ENCODE measurements at places on chromosomes 4 and X.

GRCh38 chr4:147786031-147786430 is 54.1 kb downstream of the ARHGAP10 start:
- DNase-seq, result no peak

DNA sequence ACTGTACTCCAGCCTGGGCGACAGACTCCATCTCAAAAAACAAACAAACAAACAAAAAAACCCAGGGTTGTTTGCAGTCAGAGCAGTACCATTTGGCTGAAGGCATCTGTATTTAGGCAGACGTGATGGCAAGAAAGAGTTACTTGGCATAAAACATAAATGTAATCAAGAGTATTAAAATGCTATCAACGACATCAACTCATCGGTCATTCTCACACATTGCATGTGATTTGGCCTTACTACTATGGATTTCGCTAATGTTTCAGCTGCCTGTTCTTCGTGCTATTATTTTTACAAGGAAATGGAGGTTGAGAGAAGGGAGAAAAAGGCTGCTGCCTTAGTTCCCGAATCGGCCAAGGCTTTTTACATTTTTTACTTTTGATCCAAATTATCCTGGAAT is 15.5 kb upstream of the SMARCA5 start:
- no peak for DNase-seq

- DNase-seq, result no peak
Observed at GRCh38 chr4:180240670-180241069, 2002.5 kb upstream of the TENM3 start.

DNA sequence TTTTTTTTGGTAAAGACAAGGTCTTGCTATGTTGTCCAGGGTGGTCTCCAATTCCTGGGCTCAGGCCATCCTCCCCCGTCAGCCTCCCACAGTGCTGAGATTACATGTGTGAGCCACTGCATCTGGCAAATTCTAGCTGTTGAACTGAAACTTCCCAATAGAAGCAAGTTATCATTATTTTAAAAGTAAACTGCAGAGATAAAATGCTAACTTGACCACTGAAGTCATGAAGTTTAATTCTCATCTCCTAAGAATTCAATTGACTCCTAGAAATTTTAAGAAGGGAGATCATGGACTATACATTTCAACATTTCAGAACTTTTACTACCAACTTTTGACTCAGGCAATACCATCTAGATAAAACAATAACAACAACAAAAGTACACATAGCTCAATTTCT is 11.7 kb upstream of the EXOSC9 start:
- DNase-seq, result no peak

DNA sequence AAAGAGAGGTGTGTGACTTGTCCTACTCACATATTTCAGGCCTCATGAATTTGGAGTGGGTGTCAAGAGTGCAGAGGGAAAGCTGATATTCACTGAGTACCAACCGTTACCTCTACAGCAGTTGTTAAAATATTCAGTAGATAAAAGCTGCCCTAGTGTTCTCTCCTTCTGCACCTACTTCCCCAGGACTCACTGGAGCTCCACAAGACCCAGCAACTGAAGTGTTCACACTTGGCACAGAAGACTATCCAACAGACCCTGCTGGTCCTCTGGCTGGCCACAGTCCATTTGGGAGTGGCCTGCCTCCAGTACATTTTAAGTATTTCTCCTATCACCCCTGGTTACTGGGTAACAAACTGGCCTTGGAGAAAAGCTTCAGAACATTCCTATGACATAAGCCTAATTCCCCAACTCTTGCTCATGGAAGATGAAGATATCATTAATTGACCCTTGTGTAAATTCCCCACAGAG is 70.8 kb downstream of the PPARGC1A start:
- DNase-seq, result no peak

GRCh38 chrX:101617211-101618191 is at the start of gene ARMCX6:
TSS of gene ARMCX6 (minus strand) at chrX:101618000. CDS start at chrX:101616620, 1,380 bp downstream.
- peak; percentile 8 for DNase-seq

- no peak for DNase-seq
Observed at GRCh38 chrX:45843518-45843917, 642.8 kb upstream of the DIPK2B start.

GRCh38 chrX:19358521-19358920 is 14.8 kb downstream of the PDHA1 start:
- no peak for DNase-seq

DNA sequence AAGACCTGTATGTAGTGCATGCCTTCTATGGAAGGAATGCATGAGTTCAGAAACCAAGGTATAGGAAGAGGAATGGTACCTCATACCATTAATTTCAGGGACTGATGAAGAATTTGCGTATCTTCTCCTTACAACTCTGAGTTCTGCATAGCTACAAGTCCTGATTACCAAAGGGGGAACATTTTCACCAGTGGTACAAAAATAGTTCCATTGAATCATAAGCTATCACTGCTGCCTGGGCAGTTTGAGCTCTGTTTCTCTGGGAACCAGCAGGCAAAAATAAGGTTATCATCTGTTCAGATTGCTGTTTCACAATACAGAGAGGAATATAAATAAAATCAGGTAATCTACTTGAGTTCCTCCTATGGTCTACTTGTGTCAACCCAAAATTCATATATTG is 77.9 kb upstream of the GNPDA2 start:
- DNase-seq, result no peak

- peak; percentile 22 for DNase-seq
Observed at GRCh38 chrX:20224814-20225487, 41.8 kb downstream of the RPS6KA3 start.

DNA sequence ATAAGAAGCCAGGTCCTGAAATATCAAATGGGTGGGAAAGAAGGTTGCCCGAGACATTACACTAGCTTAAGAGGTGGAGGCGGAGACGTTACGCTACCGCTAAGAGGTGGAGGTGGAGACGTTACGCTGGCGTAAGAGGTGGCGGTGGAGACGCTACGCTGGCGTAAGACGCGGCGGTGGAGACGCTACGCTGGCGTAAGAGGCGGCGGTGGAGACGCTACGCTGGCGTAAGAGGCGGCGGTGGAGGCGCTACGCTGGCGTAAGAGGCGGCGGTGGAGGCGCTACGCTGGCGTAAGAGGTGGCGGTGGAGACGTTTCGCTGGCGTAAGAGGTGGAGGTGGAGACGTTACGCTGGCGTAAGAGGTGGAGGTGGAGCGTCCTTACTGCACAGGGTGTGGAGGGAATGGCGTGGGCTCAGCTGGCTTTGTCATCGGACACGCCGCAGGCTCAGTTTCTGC is 12.8 kb downstream of the CYP4V2 start:
- DNase-seq, result no peak

DNA sequence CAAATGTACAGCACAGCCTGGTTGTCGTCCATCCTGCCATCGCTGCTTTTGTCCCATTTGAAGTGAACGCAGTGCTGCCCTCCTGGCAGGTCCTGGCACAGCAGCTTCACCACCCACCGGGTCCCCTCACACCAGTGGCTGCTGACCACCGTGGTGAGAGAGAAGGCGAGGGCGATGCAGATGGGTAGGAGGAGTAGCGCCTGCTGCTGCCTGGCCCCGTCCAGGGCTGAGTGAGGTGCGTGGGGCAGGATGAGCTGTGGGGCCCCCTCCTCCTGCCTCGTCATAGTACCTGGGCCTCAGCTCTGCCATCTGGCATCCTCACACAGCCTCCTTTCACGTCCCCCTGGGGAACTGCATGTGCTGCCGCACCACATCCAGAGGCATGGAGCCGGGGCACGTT is 1.8 kb downstream of the DCAF8L2 start:
- no peak for DNase-seq

GRCh38 chr4:10018818-10019461 is 2.4 kb downstream of the SLC2A9 start:
- DNase-seq, result peak; percentile 47

- DNase-seq, result no peak
Observed at GRCh38 chr4:142725886-142726285, 120.2 kb downstream of the INPP4B start.

GRCh38 chr4:48906206-48907173 is at the start of gene OCIAD2:
TSS of gene OCIAD2 (minus strand) at chr4:48906774. CDS start at chr4:48904549, 2,225 bp downstream.
- no peak for DNase-seq

DNA sequence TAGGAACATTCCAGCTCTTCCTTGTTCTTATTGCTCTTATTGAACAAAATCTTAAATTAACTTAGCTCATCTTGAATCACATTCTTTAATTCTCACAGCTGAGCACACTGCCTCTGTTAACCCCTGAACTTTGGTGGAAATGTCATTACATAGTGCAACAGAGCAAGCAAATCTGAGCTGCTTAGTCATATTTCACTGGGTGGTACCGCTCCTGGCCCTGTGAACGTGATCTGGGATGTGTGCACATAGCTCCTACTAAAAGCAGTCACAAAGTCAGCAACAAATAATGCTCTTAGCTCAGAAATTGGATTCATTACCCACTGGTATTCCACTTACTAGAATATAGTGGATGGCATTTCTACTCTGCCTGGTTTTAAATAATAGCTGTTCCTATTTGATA is 27.9 kb downstream of the ARHGEF6 start:
- DNase-seq, result no peak

GRCh38 chr4:157114671-157115070 is 38.7 kb downstream of the GLRB start:
- no peak for DNase-seq

- no peak for DNase-seq
Observed at GRCh38 chrX:129549124-129549523, 9.1 kb downstream of the OCRL start.

GRCh38 chr4:81754169-81754568 is 282.5 kb upstream of the RASGEF1B start:
- no peak for DNase-seq

- no peak for DNase-seq
Observed at GRCh38 chrX:7574325-7574724, 268.6 kb upstream of the VCX start.

DNA sequence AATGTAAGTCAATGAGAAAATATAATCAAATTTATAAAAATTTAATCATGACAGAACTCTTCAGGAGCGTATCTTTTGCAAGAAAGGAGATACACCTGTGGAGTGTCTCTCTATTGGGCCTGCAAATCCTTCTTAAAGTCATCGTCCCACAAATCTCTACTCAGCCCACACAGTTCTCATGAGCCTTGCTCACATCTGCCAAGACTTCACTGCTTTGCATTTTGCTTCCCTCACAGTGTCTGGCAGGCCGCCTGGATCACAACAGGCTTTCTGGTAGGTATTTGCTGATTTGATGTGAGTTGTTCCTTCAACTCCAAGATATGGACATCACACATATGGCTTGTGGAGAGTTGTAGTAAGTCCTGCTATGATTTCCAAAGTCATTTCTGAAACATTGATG is 183.1 kb upstream of the ARX start:
- DNase-seq, result no peak

DNA sequence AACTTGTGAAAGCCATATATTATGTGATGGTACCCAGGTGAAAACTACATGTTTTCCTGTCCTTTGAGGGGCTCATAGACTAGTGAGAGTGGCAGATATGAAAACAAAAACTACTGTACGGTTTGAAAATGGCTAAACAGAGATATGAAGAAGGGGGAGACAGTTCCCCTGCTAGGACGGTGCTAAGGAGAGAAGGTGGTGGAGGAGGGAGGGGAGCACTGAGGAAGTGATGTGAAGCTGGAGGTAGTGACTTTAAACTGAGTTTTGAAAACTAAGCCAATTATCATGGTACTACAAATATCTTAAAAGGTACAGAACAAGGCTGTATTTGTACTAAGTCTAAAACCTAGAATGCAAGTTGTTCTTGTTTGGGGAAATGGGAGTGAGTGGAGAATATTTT is 188.3 kb downstream of the ENOX2 start:
- no peak for DNase-seq

DNA sequence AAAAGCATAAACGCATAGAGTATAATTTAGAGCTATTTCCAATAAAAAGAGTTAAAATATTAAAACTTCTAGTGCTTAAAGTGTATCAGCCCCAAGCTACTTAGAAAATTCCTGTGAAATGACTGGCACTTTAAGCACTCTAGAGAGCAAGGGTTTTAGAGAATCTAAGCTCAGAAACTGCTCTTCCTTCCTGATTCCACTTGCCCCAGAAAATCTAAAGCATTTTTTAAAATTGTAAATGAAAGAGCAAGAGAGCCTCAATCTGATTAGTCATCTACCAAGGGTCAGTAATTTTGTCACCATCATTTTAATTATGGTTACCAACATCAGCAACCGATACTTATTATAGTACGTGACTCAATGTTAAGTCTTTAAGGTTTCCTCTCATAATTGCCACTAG is 25.0 kb downstream of the CTPS2 start:
- no peak for DNase-seq

Data from amniotic stem cell (primary cell).